Pons (tissue), 1 donor: ENCODE measurements at places on chromosomes 1 and 21.

DNA sequence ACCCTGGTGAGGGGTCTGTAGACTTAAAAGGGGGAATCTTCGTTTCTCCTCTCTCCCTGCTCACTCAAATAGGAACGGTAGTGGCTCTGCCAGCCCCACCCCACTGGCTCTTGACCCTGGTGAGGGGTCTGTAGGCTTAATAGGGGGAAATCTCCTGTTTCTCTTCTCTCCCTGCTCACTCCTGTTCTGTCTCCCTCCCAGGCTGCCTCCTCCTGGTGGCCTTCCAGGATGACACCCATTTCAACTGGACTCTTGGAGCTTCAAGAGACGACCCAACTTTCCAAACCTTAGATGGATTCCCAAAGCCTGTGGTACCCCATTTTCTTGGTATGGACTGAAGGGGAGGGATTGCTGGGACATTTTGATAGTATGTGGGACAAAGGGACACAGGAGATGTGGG is 1.4 kb upstream of the EPHB2 start:
- DNase-seq: no peak

- no peak for DNase-seq
Observed at GRCh38 chr1:93865253-93865652, 13.8 kb downstream of the DNTTIP2 start.

- DNase-seq: no peak
Observed at GRCh38 chr1:59577774-59578173, 237.0 kb upstream of the HOOK1 start.

DNA sequence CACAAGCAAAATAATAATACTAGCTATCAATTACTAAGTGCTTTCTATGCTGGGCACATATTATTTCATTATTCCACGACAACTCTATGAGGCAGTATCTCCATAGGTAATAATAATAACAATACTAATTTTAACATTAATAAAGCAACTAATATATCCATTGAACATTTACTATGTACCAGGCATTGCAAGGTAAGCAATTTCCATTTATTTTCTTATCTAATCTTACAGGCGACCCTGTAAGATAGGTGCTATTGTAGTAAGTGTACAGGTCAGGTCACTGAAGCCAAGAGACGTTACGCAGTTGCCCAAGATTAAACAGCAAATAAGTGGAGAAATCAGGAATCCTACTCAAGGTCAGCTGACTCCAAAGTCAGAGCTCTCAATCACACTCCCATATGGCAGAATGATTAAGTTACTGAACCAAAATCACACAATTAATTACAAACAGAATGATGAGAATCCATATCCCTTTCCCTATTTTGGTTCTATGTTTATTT is 198.4 kb downstream of the SLC45A1 start:
- no peak for DNase-seq

DNA sequence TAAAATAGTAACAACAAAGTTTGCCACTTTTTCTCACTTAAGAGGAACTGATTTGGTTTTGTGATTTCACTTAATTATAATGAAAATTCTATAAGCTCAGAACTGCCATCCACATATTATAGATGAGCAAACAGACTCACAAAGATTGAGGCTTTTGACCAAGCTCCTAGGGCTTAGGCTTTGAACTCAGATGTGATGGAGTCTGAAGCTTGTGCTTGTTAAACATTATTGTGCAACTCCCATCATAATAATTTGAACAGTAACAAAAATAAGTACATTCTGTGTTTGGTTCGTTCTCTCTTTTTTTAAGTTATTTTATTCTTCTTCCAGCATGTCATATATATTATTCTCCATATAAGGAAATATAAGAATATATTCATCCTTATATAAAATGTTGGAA is 403.4 kb downstream of the PTPRC start:
- no peak for DNase-seq

GRCh38 chr1:161193561-161194235 is 5.2 kb downstream of the ADAMTS4 start:
- DNase-seq: peak; percentile 91

- DNase-seq: no peak
Observed at GRCh38 chr1:17998889-17999288, 108.7 kb upstream of the IGSF21 start.
